ENCODE measurements at places on chromosomes 2 and 18.

DNA sequence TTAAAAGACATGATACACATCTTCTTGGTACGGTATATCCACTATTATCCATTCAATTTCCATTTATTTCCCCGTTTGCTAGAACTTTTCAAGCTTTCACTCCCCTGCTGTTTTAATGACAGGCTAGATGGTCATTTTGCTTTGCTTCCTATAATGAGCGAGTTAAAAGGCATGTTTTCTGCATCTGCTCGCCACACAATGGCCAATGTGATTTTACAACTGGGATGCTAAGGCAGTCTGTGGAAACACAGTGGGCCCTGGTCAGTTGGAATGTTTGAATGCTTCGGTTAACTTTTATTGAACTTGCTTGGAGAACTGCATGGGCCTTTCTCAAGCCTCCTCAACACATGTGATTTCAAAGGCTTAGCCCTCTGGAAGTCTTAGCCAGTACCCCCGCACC, 48.4 kb upstream of the TNP1 start:
- no peak for DNase-seq

DNA sequence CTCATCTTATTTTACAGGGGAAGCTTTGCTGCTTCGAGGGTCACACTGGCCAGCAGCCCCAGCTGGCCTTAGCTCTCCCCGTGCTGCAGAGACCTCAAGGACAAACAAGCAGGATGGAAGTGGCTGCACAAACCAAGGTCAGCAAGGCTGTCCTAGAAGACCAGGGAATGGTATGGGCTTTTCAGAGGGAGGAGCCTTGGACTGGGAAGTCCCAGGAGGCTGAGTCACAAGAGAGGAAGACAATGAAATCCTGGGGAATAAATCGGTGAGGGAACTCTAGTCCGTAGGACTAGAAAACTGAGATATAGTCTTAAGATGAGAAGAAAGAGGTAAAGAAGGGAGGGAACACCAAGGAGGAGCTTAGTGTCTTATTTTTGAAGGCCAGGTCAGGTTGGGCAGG, 15.7 kb downstream of the CREG2 start:
- no peak for DNase-seq

DNA sequence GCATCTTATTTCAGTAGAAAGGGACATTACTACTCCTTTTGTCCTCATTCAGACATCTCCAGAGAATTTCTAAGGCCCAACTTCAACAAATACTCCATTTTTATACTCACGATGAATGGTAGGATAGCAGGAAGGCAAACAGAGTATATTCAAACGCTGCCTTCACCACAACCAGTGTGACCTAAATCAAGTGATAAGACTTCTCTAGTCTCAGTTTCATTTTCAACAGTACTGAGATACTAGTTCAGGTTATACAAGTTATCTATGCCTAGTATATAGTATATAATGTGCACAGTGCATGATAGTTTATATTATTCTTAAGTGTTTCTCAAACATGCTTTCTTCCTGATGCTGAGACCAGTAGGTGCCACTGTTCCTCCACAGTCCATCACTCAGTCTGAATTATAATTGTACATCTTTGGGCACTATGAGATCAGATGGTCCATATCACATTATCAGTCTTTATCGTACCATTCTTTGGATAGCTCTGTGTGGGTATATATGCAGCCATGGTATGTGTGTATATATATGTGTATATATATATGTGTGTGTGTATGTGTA, 66.3 kb upstream of the RPE start:
- peak; percentile 1 for DNase-seq

DNA sequence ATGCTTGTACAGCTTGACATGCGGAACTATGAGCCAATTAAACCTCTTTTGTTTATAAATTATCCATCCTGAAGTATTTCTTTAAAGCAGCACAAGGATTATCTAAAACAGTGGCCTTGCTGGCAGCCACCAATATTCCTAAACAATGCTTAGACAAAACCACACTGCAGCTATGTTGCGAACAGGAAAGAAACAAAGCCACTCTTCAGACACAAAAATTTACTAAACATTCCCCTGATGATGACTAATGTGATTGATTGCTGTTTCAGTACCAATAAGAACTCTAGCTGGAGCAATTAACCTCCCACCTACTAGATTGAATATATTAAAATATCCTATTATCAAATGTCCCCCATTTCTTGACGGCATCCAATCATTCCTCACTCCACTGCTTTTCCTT, 325.8 kb upstream of the REG3G start:
- DNase-seq, result no peak

DNA sequence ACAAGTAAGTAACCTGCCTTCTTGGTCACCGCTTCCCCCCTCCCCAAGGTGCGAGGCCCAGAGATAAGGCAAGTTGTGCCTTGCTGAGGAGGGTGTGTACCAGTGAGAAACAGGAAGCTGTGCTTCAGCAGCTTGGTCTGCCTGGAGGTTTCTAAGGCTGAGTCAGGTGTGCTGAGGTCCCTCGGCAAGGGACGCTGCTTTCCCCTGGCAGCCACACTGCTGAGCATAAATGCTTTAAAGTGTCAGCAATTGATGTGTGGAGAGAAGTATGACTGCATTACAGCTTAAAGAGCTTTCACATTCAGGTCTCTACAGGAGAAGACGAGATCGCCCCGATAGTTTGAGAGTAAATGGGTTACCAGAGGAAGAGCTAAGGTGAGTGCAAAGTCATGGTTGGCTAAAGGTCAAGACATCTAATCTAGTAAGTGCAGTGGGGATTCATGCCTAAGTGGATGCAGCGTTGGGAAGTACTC, 86.9 kb downstream of the LIMS1 start:
- DNase-seq, result peak; percentile 54

- no peak for DNase-seq
Observed at GRCh38 chr2:202116691-202117090, 43.6 kb downstream of the KIAA2012 start.

GRCh38 chr18:47754311-47755101, 176.0 kb downstream of the SMAD2 start:
- peak; percentile 53 for DNase-seq

DNA sequence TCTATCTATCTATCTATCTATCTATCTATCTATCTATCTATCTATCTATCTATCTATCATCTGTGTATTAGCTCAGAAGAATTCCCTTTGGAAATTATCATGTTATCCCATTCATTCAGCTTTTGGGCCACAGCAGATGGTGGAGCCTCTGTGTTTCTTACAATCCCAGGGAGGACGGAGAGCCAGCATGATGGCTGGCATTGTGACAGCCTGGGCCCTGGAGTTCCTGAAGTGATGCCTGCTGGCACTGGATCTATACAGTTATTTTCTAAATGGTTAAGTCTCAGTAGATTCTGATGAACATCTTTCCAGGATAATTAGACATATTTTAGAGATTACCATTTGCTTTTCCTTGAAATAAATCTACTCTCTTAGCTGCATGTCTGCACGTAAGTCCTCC, 385.4 kb upstream of the NXPH2 start:
- DNase-seq, result no peak

Measured in erythroblast (primary cell).